ENCODE measurements at places on chromosomes 7 and 10.

DNA sequence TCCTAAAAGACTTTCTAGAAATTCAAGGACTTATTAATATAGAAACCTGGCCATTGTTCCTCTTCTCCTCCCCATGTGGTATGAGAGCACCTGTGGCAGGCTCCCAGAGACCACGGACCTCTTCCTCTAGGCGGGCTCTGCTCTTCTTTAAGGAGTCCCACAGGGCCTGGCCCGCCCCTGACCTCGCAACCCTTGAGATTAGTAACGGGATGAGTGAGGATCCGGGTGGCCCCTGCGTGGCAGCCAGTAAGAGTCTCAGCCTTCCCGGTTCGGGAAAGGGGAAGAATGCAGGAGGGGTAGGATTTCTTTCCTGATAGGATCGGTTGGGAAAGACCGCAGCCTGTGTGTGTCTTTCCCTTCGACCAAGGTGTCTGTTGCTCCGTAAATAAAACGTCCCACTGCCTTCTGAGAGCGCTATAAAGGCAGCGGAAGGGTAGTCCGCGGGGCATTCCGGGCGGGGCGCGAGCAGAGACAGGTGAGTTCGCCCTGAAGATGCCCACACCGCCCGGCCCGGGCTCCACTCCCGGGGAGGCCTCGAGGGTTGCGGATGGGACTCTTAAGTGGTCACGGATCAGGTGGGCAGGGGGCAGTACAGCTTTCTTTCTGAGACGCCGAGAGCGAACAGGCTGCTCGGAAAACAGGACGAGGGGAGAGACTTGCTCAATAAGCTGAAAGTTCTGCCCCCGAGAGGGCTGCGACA, at the start of gene SLC26A4:
TSS of gene SLC26A4 (plus strand) at position 448 of the 700 bp plus-strand sequence. CDS start 814 bp downstream, outside the sequence.
- H3K4me3 ChIP-seq, result no peak within 1 kb of the TSS
- no peaks in the 10 kb centered on the region for H3K4me1 ChIP-seq
- peaks cover 34% of the 10 kb centered on the region for H3K27me3 ChIP-seq
- peak; percentile 55 for DNase-seq
- no peak within 1 kb of the TSS for H3K27ac ChIP-seq

DNA sequence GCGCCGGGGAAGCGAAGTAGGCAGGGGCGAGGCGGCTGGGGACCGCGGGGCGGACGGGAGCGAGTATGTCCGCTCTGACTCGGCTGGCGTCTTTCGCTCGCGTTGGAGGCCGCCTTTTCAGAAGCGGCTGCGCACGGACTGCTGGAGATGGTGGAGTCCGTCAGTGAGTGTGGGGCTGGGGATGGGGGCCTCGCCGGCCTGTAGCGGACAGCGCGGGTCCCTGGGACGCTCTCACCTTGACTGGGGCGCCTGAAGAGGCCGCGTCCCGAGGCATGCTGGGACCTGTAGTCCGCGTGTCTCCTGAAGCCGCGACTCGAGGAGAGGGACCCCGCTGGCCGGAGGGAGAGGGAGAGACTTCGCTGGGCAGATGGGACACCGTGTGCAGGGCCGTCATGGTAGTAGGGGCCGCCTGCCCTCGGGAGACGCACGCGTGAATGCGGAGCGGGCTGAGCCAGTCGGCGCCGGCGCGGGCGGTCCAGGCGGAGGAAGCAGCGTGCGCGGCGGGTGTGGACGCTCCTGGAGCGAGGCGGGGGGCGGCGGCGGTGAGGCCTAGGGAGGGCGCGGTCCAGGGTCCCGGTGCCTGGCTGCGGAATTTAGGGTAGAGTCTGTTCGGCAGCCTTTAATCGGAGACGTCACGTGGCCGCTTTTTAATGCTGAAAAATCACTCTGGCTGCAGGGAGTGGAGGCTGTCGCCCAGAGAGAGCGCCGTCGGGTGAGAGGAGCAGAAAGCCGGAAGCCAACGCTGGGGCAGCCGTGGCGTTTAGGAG, at the start of gene NDUFB2:
TSS of gene NDUFB2 (plus strand) at position 29 of the 767 bp plus-strand sequence. CDS start at position 66, 37 bp downstream.
- H3K4me1 ChIP-seq, result no peaks in the 10 kb centered on the region
- DNase-seq, result peak; percentile 95
- H3K36me3 ChIP-seq, result no peaks in the 10 kb centered on the region
- H3K27ac ChIP-seq, result peak within 1 kb of the TSS; percentile 41

- no peaks in the 10 kb centered on the region for H3K36me3 ChIP-seq
- H3K4me3 ChIP-seq, result no peak overlapping the region
- H3K4me1 ChIP-seq, result no peaks in the 10 kb centered on the region
- H3K27ac ChIP-seq, result no peak overlapping the region
- no peaks in the 10 kb centered on the region for H3K27me3 ChIP-seq
These were observed 285.8 kb upstream of the CACNA2D1 start for GRCh38 chr7:82729172-82730030.

DNA sequence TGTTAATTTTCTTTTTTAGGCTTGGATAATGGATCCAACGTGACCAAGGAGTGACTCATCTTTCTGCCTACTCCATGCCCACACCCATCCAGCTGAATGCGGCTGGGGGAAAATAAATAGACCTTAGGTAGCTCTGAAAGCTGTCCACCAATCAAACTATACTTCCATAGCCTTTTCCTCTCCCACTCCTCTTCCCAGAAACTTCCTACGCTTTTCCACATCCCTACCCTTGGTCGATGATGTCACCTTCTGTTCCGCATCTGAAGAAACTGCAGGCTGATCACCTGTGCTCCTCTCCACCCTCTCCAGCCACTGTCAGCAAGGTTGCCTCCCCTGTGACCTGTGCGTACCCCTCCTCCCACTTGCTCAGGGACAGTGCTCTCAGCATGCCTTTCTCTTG, 359.8 kb upstream of the KLF6 start:
- H3K36me3 ChIP-seq, result no peaks in the 10 kb centered on the region
- H3K4me1 ChIP-seq, result no peaks in the 10 kb centered on the region
- H3K4me3 ChIP-seq, result no peak overlapping the region
- H3K27me3 ChIP-seq, result no peaks in the 10 kb centered on the region

DNA sequence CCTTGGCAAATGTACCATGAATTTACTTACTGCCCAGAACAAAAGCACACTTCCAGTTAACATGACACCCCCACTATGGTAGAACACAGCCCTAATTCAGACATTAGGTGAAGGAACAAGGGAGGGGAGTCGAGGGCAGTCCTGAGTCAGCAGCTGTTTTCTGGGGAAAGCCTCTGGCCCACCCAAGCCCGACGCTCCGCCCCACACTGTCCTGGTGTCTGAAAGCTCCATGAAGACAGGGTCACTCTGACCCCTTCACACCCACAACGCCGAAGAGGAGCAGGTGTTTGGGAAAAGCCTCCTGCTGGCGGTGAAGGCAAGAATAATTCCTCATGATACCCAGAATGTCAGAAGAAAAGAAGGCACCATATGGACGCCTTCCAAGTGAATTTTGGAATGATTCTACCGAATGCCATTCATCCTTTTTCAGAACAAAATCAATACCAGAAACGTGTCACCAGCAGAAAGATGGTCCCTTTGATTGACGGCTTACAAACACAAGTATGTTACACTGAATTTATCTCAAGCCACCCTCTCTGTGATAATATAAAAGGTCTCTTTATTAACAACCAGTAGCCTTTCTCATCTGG, 172.1 kb downstream of the DIP2C start:
- no peak overlapping the region for H3K27ac ChIP-seq
- DNase-seq, result no peak
- no peaks in the 10 kb centered on the region for H3K27me3 ChIP-seq
- H3K36me3 ChIP-seq, result no peaks in the 10 kb centered on the region

GRCh38 chr7:122369756-122370155, 65.2 kb upstream of the FEZF1 start:
- H3K27ac ChIP-seq, result no peak overlapping the region
- no peak overlapping the region for H3K4me3 ChIP-seq
- no peak for DNase-seq
- H3K27me3 ChIP-seq, result no peaks in the 10 kb centered on the region
- no peaks in the 10 kb centered on the region for H3K36me3 ChIP-seq

DNA sequence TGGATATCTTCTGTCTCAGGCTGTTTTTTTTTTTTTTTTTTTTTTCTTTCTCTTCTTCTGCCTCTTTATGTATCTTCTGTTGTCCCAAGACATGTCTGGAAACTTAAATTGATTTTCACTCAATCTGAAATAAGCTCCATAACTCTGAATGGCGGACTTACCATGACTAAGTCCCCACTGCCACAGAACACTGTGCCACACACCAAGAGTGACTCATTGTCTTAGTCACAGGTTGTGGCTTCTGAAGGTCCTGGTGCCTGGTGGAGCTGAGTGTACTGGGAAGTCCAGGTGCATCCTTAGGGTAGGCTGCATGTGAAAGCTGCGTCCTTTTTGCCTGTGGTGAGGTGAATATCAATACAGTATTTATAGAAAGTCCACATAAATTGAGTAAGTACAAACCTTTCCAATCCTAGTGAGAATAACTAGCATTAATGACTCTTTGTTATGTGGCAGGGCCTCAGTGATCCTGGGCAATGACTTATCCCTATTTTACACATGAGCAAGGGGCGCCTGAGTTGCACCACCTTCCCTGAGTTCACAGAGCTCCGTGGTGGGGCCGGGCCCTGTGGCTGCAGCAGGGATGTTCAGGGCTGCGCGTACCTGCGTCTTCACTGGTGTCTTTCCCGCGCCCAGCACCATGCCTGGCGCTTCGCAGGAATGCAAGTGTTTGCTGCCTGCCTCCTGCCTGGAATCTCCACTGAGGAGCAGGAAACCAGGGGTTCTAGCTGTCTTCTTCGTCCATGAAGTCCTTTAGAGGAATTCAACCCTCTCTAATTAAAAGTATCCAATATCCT, 4.3 kb downstream of the PFKP start:
- H3K36me3 ChIP-seq, result no peaks in the 10 kb centered on the region
- peaks cover 5% of the 10 kb centered on the region for H3K4me1 ChIP-seq
- DNase-seq, result no peak

DNA sequence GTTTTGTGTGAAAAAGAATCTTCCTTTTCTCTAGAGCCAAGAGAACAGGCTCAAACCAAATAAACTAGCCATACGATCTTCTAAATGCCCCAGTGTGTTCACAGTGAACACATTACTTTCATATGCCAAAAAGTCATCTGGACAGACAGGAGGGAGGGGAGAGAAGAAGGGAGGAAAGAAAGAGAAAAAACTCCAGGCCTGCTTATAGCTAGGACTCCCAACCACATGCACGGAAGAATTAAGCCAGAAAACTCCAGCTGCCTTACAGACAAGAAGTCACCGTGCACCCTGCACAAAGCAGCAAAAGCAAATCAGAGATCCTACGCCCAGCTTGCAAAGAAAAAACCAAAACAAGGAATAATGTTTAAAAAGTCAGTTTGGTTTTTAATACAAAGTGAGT, 34.3 kb downstream of the SNX8 start:
- no peak for DNase-seq
- H3K4me1 ChIP-seq, result peaks cover 4% of the 10 kb centered on the region
- H3K4me3 ChIP-seq, result no peak overlapping the region
- H3K27me3 ChIP-seq, result no peaks in the 10 kb centered on the region

DNA sequence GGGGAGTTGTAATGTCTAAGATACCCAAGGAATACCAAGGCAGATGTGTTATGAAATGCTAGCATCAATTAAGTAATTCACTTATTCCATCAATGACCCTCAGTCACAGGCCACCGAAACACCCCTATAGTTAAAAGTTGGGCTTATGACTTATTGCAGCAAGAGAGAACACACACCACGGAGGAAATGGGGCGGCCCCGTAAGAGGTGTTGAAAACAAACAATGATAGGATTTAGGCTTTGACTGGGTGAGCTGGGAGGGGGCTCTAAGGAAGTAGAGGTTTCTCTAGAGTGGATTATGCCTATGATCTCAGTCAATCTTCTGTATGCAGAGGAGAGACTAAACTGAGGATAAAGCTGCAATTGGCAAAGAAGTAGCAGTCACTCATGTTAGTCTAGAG, 45.4 kb upstream of the PRKCQ start:
- H3K4me3 ChIP-seq, result no peak overlapping the region
- DNase-seq, result no peak
- H3K4me1 ChIP-seq, result peaks cover 4% of the 10 kb centered on the region
- H3K27ac ChIP-seq, result no peak overlapping the region

- no peak overlapping the region for H3K4me3 ChIP-seq
- H3K27me3 ChIP-seq, result no peaks in the 10 kb centered on the region
- no peak overlapping the region for H3K27ac ChIP-seq
- peak; percentile 60 for DNase-seq
These were observed 6.4 kb downstream of the ATE1 start for GRCh38 chr10:121921238-121921931.

- no peaks in the 10 kb centered on the region for H3K36me3 ChIP-seq
- peak; percentile 65 for DNase-seq
- no peak overlapping the region for H3K4me3 ChIP-seq
- no peaks in the 10 kb centered on the region for H3K27me3 ChIP-seq
- no peak overlapping the region for H3K27ac ChIP-seq
These were observed 1567.3 kb upstream of the LRRTM3 start for GRCh38 chr10:65358565-65358964.

GRCh38 chr10:23362069-23362830, 17.7 kb upstream of the C10orf67 start:
- no peaks in the 10 kb centered on the region for H3K36me3 ChIP-seq
- no peak overlapping the region for H3K27ac ChIP-seq
- H3K27me3 ChIP-seq, result no peaks in the 10 kb centered on the region
- no peak for DNase-seq

- no peak overlapping the region for H3K27ac ChIP-seq
- no peaks in the 10 kb centered on the region for H3K36me3 ChIP-seq
- no peak for DNase-seq
- no peak overlapping the region for H3K4me3 ChIP-seq
- peaks cover 8% of the 10 kb centered on the region for H3K4me1 ChIP-seq
These were observed 183.2 kb downstream of the PRPF18 start for GRCh38 chr10:13769946-13770345.

GRCh38 chr7:47669178-47669891, 87.4 kb upstream of the TNS3 start:
- H3K27ac ChIP-seq, result no peak overlapping the region
- H3K36me3 ChIP-seq, result no peaks in the 10 kb centered on the region
- H3K4me3 ChIP-seq, result no peak overlapping the region
- peaks cover 2% of the 10 kb centered on the region for H3K4me1 ChIP-seq
- H3K27me3 ChIP-seq, result no peaks in the 10 kb centered on the region

- no peak for DNase-seq
- H3K27ac ChIP-seq, result no peak overlapping the region
- no peak overlapping the region for H3K4me3 ChIP-seq
- peaks cover 5% of the 10 kb centered on the region for H3K4me1 ChIP-seq
- peaks cover 2% of the 10 kb centered on the region for H3K36me3 ChIP-seq
These were observed 26.3 kb downstream of the IPMK start for GRCh38 chr10:58241346-58241745.

DNA sequence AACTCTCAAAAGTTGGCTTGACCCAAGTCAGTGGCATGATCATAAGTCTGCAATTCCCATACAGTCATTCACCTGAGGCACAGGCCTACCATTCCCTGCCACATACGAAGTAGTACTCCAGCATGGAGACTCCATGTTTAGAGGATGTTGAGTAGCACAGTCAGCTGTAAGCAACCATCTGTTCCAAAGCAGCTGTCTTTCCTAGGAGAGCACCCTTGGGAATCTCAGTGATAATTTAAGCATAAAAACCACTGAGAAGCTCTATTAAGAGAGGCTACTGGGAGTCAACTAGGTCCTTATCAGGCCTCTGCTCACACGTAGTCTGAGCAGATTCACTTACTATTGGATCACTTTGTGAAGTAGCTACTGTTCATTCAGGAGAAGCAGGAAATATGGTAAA, 61.6 kb upstream of the UNC5B start:
- H3K27ac ChIP-seq, result no peak overlapping the region
- H3K4me3 ChIP-seq, result no peak overlapping the region
- no peaks in the 10 kb centered on the region for H3K4me1 ChIP-seq
- no peaks in the 10 kb centered on the region for H3K27me3 ChIP-seq
- DNase-seq, result no peak

- H3K36me3 ChIP-seq, result no peaks in the 10 kb centered on the region
- H3K4me3 ChIP-seq, result no peak overlapping the region
- H3K27me3 ChIP-seq, result no peaks in the 10 kb centered on the region
- no peaks in the 10 kb centered on the region for H3K4me1 ChIP-seq
These were observed 83.5 kb downstream of the OTUD1 start for GRCh38 chr10:23522345-23522744.
